ENCODE measurements at places on chromosomes 2 and 18. TPM values are rescaled to one million over a fixed set of nuclear protein-coding genes. Genes with fewer than 3 reads are reported as not detected.

- DNase-seq: peak; percentile 83
These were observed 378.6 kb upstream of the CWC22 start for GRCh38 chr2:180385601-180386201.

GRCh38 chr2:48873666-48874065 lies 118.1 kb upstream of the LHCGR start:
- no peak for DNase-seq

GRCh38 chr2:159797543-159798375 lies at the start of gene CD302:
Gene CD302, minus strand, starts transcription at chr2:159798208. Its CDS starts 10 bp downstream, at chr2:159798198.
- DNase-seq: peak; percentile 42

GRCh38 chr2:107529146-107529545 lies 297.5 kb upstream of the RGPD4 start:
- DNase-seq: peak; percentile 8

DNA sequence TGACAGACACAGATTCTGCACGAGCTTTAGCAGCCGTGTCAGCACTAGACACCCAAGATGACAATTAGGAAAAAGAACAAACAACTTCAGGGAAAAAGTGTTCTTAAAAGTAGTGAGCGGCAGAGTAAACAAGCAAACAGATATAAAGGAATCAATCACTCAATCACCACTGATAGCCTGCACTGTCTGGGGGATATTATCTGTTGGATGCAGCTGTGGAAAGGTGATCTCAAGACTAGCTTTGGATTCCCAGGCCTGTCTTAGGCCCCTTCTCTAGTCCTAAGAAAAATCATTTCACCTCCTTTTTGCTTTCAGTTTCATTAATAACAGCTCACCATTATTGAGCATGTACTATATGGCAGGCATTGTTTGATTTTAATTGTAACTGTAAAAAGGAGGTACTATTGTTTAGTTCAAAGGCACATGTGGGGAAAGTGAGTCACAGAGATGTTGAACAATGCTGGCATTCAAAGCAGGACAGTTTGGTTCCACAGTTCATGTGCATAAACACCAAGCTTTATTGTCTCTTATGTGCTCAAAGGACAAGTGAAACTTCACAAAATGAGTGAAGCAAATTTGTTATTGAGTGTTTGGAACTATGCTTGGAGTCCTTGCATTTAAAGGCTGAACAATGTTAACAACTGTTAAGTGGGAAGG lies 147.3 kb upstream of the TCF4 start:
- DNase-seq: no peak

DNA sequence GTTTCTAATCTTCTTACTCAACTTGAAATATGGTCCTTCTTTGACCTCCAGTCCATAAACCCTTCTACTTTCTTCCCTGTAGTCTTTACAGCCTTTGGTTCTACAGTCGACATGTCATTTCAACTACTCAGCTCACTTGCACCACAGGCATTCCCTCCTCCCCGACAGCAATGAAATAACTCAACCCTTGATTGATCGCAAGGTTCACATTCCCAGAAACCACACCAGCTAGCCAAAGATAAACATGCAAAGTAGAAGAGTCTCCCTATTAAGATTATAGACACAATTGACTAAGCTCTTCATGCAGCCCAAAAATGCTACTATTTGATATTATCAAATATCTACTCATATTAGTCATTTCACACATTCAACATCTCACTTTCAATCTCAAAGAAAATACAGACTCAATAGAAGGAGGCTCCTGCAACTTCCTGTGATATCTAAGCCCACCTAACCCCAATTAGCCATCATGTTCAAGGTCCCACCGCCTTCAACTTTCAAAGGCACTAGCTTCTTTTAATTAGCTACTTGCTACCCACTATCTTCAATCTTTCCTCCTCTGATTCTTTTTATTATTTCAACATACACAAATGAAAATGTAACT lies 50.8 kb downstream of the RTTN start:
- DNase-seq: peak; percentile 91

DNA sequence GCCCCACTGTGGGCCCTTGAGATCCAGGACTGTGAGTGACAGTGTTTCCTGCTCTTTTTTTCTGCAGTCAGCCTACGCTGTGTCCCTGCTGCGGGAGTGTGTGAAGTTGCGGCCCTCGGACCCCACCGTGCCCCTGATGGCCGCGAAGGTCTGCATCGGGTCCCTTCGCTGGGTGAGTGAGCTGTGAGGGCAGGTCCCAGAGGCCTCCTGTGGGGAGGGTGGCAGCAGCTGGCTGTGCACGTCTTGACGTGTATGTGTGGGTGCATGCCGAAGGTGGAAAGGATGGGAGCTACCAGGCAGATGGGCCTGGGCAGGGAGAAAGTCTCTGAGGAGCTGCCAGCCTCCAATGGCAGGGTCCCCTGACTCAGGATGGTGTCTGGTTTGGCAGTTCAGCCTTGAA lies 95.7 kb upstream of the MCFD2 start:
- DNase-seq: no peak

GRCh38 chr2:235535423-235536130 lies 41.7 kb downstream of the AGAP1 start:
- no peak for DNase-seq

DNA sequence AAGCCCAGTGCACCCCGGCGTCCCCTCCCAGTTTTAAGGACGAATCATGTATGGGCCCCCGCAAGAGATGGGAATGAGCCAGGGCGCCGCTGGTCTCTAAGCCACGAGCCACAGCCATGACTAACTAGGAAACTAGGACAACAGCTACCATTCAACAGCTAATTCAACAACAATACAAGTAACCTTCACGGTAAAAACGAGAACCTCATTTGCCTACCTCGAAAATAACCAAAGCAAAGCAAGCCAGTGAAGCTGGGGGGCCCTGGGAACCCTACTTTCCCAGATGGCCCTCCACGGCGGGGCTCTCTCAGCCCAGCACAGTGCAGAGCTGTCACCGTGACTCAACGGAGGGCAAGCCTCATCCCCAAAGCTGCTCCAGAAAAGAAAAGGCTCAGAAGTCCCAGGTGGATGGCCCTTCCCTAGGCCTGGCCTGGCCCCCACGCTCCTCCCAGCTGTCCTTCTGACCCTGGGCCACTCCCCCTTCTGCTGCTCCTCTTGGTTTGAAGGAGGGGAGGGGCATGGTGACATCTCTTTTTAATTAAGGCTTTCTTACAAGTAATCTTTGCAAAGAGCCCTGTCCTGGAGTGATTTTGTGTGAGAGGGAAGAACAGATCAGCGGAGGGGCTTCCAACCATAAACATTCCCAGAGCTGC lies 126.3 kb downstream of the HDAC4 start:
- DNase-seq: peak; percentile 69

DNA sequence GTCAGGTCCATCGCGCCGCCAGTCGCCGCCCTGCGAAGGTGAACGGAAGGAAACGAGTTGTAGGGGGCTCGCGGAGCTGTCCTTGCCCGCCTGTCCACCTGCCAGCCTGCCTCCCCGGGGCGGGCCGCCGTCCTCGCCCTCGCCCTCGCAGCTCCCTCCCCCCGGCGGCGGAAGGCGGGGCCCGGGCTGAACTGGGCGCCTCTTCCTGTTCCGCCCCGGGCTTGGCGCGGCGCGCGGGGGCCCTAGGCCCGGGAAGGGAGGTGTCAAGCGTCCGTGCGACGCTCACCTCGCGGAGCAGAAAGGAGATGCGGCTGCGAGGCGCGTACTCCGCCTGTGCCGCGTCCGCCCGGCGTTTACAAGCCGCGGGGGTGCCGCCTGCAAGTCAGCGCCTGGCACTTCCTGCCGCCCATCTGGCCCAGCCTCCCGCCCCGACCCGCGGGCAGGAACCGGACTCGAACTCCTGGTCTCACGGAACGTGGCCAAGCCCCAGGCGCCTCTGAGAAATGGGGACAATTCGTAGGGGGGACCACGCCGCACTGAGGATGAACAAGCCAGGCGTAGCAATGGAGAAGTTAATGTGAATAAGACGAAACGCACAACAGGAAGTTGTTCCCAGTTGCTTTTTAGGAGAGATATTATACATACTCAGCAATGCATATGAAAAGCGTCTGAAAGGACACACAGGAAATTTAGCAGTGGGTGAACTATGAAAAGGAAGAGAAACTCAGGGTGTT lies at the start of gene CNPPD1:
TSS of gene CNPPD1 (minus strand) at position 108 of the 734 bp plus-strand sequence. CDS start at position 11, 97 bp downstream.
- DNase-seq: peak; percentile 80

GRCh38 chr2:79971807-79972206 lies 332.7 kb downstream of the LRRTM1 start:
- DNase-seq: no peak

- no peak for DNase-seq
These were observed 37.8 kb downstream of the GCG start for GRCh38 chr2:162114271-162114670.

The RETSAT gene
- total RNA-seq: 56.1 TPM

The CHRND gene
- total RNA-seq: not detected

The CFAP53 gene
- total RNA-seq: under 0.01 TPM

The ERBB4 gene
- not detected for total RNA-seq

The RIT2 gene
- total RNA-seq: not detected

The ZC3H6 gene
- total RNA-seq: 3.0 TPM

The UGT1A5 gene
- total RNA-seq: not detected

The SOWAHC gene
- total RNA-seq: 9.3 TPM

The MDH1B gene
- 1.3 TPM for total RNA-seq

The NOL4 gene
- total RNA-seq: not detected

All from fibroblast of villous mesenchyme (primary cell).